ENCODE measurements at places on chromosomes 7 and 10. TPM values are rescaled to one million over a fixed set of nuclear protein-coding genes. Genes with fewer than 3 reads are reported as not detected.

AKR1C3 gene
- not detected for total RNA-seq

GRCh38 chr7:49229246-49229645, 304.9 kb downstream of the CDC14C start:
- DNase-seq = no peak

DNA sequence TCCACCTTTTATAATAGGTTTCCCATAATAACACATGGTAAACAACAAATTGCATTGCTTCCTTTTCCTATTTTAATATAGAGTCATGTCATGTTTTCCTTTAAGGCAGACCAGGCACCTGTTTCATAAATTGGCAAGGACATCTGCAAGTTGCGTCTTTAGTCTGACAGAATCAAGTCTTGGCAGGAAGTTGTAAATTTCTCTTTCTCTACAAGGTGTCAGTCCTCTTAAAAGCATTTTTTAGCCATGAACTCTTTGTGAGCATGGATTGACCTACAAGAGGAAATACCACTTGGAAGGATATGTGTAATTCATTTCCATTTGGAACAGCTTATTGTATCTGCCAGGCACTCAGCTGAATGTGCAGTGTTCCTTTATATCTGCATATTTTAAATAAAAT, 176.8 kb downstream of the PRKG1 start:
- DNase-seq = no peak

GRCh38 chr10:2920637-2921036, 146.7 kb upstream of the PFKP start:
- no peak for DNase-seq

GRCh38 chr10:128072941-128073645, 53.1 kb downstream of the MKI67 start:
- no peak for DNase-seq

- DNase-seq = no peak
These were observed 19.2 kb downstream of the ZNF775 start for GRCh38 chr7:150398108-150398964.

DNA sequence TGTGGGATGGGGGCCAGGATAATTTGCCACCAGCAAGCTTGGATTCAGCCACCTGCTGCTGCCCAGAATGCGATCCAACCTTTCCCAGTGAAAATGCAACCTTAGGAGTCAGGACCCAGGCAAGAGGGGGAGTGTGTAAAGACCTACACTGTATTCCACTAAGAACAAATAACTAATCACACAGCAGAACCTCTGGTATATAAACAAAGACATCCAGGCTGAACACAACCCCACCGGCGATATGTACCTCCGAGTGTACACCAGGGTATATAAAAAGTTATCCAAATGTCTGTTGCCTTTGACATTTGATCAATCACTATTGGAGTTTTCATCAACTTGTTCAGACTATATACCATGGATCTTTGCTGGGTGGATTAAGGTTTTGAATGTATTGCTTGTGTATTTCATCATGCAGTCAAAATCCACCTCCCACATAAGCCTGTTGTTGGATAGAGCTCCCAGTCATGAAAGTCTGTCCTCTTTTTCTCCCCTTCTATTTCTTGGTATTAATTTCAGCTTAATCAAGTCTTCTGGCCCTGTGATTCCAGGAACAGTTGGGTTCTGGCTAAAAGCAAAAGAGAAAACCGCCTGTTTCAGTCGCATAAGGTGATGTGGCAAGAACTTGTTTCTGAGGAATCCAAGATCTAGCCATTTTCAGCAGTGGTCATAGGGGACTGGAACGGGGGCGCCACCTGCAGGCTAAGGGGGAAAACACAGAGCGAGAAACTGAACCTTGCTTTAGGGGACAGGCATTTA, 290.7 kb downstream of the CCDC3 start:
- peak; percentile 67 for DNase-seq

GRCh38 chr10:129765664-129766550, 198.2 kb downstream of the EBF3 start:
- DNase-seq = no peak

DNA sequence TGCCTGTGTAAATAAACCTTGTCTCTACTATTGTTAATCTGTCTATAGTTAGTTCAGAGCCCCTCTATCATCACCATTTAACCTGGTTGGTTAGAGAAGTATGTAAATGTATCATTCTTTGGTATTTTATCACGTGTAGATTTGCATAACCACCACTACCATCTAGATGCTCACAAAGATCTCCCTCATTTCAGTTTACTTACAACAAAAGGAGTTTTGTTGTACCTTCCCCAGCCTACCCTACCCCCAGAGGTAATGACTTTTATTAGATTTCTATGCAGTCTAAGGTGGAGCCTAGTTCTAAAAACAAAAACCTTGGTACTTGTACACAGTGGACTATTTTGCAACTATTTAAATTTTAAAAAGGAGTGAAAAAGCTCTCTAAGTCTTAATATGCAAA, 17.5 kb downstream of the ACADSB start:
- no peak for DNase-seq

DNA sequence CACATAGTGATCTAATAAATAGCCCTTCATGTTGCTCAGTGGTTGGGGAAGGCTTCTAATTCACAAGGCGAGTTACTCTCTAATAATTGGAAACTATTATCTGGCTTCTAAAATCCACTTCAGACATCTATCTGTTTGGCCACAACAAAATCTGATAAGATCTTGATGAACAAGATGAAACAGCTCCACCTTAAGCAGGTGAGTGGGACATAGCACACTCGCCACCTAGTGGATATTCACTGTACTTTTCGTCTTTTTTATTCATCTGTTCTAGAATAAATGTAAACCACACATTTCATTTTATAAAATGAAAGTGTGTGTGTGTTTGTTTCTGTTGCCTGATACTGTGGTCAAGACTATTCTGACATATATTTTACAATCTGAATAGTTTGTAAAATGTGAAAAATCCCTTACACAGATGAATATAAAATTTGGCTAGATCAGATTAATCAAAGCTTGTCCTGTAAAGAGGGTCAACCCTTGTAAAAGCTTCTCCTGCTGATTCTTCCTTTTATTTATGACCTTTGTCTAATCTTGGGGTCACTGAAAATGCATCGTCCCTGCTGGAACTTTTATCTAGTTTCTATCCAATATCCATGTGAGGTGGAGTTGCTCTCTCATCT, 26.5 kb upstream of the CNTNAP2 start:
- DNase-seq = no peak

DNA sequence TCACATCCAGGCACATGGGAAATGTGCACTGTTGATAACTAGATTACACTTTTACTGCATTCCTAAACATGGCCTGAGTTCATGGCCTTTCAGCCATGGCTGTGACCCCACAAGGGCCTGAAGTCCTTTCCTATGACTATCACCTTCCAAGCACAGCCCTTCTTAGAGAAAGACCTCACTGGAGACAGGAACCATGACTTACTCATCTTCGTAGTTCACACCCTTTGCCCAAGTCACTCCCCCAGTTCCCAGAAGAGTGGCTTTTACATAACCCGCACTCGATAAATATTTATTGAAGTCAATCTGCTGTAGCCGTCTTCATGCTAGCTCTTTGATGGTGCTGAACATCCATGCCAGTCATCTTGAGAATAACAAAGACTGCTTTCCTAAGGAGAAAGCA, 632.5 kb upstream of the NRP1 start:
- DNase-seq = no peak

GRCh38 chr10:11245510-11245909, 227.8 kb downstream of the CELF2 start:
- DNase-seq = no peak

GRCh38 chr10:119595134-119595675, 1.6 kb downstream of the TIAL1 start:
- peak; percentile 66 for DNase-seq

All from HFFc6 (cell line).